Naive thymus-derived CD4-positive, alpha-beta T cell (primary cell): ENCODE measurements at places on chromosomes 3 and 15. TPM values are rescaled to one million over a fixed set of nuclear protein-coding genes. Genes with fewer than 3 reads are reported as not detected.

Gene SPCS1
- polyA plus RNA-seq, result 379 TPM

Gene EPHA3
- polyA plus RNA-seq, result not detected

Gene CYP8B1
- not detected for polyA plus RNA-seq

Gene CPN2
- not detected for polyA plus RNA-seq

Gene CTXN2
- polyA plus RNA-seq, result not detected

Gene CNTN3
- polyA plus RNA-seq, result not detected

Gene STAC
- not detected for polyA plus RNA-seq

Gene KBTBD12
- polyA plus RNA-seq, result not detected

Gene TRPM1
- polyA plus RNA-seq, result not detected

Gene CCR8
- not detected for polyA plus RNA-seq

Gene PCOLCE2
- not detected for polyA plus RNA-seq

Gene EOMES
- polyA plus RNA-seq, result 1.9 TPM

Gene PLSCR2
- 0.30 TPM for polyA plus RNA-seq

Gene B4GALT4
- 29.6 TPM for polyA plus RNA-seq

Gene FETUB
- not detected for polyA plus RNA-seq

Gene WDR93
- not detected for polyA plus RNA-seq

Gene MESP2
- not detected for polyA plus RNA-seq

Gene CSNK1G1
- 19.4 TPM for polyA plus RNA-seq

Gene ACP3
- polyA plus RNA-seq, result not detected

Gene MINAR1
- polyA plus RNA-seq, result 0.25 TPM

Gene ZNF620
- polyA plus RNA-seq, result 3.8 TPM

Gene FOXB1
- not detected for polyA plus RNA-seq

Gene EXD1
- not detected for polyA plus RNA-seq

Gene GRK7
- not detected for polyA plus RNA-seq
